Lower leg skin (tissue), 4 donors: ENCODE measurements at places on chromosomes 11 and 22. TPM values are rescaled to one million over a fixed set of nuclear protein-coding genes. Genes with fewer than 3 reads are reported as not detected.

DNA sequence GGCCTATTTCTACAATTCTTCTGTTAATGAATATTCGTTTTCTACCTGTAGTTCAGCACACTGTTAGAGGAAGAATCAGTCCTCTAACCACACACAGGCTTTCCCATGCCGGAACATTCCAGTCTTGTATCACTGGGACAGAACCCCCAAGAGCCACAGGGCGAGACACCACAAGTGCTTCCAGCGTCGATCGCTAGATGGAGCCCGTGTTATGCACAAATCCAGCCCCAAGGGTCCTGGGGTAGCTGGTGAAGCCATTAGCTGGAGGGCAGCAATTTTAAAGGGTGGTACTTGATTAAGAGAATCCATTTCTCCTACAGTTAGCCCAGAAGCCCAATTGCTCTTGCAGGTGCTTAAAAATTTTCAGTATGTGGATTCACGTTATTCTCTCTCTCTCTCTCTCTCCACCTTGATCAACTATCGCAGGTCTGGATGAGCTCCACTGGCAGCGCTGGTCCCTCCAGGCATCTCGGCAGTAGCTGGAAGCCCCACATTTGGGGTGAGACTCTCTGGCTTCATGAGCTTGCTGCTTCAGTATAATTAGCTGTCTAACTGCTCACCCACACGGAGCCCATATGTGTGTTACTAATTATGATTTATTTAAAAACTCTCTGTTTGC lies 148.2 kb upstream of the SNX19 start:
- DNase-seq, result no peak

DNA sequence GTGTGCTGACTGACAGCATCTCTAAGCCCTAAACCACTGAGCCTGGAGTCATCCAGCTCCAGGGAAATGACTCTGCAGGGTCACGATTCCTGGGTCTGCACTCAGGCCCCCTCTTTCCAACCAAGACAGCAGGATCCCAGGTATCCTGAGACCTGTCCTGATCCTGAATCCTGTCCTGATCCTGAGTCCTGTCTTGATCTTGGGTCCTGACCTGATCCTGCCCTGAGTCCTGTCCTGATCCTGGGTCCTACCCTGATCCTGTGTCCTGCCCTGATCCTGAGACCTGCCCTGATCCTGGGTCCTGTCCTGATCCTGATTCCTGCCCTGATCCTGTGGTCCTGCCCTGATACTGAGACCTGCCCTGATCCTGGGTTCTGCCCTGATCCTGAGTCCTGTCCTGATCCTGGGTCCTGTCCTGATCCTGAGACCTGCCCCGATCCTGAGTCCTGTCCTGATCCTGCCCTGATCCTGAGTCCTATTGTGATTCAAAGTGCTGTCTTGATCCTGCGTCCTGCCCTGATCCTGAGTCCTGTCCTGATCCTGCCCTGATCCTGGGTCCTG lies 1.4 kb upstream of the KRTAP5-6 start:
- DNase-seq, result peak; percentile 62

GRCh38 chr11:22684082-22684481 lies 17.7 kb downstream of the GAS2 start:
- DNase-seq, result no peak

TEX54 gene
- total RNA-seq, result not detected

TOMT gene
- total RNA-seq, result not detected
